Stimulated activated CD4-positive, alpha-beta T cell treated with anti-CD3 and anti-CD28 coated beads, Interleukin-15, amount 100 ng/mL, for 24 hours (primary cell): ENCODE measurements at places on chromosomes 2 and 18.

GRCh38 chr2:25492726-25493125 is 151.0 kb upstream of the DNMT3A start:
- DNase-seq = no peak

- DNase-seq = no peak
These were observed 757.5 kb downstream of the DPP10 start for GRCh38 chr2:115199966-115200365.

- DNase-seq = no peak
These were observed 5.2 kb upstream of the EN1 start for GRCh38 chr2:118852605-118853128.

DNA sequence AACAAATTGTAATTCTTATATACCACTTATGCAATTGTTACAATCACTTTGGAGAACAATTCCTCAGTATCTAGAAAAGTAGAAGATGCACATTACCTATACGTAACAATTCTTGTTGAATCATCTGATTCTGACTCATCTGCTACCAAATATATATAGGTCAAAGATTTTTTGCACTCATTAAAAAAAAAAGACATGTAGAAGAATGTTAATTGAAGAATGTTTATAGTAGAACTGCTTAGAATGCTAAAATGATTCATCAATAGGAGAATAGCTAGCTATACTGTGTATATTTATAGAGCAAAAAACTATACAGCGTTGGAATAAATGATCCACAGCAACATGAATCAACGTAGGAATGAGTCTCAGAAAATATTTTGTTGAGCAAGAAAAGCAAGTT is 29.5 kb upstream of the STAT1 start:
- no peak for DNase-seq

GRCh38 chr2:167550448-167550847 is 662.2 kb downstream of the XIRP2 start:
- DNase-seq = no peak

- DNase-seq = no peak
These were observed 331.6 kb downstream of the KCNS3 start for GRCh38 chr2:18209934-18210639.

DNA sequence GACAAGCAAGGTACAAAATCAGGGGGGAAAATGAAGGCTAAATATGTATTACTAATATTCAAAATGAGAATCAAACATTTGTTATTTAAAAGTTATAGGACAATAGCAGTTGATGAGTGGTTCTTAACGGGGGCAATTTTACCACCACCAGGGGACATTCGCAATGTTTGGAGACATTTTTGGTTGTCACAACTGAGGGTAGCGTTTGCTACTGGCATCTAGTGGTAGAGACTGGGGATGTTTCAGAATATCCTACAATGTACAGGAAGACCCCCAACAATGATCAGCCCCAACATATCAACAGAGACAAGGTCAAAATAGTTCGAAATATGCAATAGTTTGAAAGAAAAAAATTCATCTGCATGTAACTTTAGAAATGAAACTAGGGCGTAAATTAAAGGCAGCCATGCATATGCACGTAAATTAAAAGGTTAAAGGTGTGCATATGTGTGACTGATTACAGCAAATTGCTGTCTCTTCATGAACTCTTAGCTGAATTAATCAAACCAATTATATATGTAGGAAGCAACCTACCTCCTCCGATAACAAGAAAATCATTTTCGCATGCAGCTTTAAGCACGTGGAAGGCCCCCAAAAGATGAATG is 61.2 kb upstream of the CUL3 start:
- DNase-seq = peak; percentile 12

DNA sequence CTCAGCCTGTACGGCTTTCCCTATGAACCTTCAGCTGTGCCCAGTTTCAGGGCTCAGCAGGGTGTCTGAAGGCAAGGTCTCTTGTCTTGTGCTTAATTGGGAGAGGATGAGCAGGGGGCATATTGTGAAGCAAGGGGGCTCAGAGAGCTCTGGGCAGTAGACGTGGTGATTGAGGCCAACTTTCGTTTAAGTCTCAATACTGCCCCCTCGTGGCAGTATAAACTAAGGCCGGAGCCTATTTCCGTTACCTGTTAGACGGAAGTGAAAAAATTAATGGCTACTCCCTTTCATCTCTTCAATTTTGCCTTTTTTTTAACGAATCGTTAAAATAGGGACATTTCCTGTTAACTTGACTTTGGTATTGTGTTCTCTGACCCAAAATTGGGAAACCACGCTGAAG is 193.4 kb downstream of the TDRD15 start:
- DNase-seq = peak; percentile 42

DNA sequence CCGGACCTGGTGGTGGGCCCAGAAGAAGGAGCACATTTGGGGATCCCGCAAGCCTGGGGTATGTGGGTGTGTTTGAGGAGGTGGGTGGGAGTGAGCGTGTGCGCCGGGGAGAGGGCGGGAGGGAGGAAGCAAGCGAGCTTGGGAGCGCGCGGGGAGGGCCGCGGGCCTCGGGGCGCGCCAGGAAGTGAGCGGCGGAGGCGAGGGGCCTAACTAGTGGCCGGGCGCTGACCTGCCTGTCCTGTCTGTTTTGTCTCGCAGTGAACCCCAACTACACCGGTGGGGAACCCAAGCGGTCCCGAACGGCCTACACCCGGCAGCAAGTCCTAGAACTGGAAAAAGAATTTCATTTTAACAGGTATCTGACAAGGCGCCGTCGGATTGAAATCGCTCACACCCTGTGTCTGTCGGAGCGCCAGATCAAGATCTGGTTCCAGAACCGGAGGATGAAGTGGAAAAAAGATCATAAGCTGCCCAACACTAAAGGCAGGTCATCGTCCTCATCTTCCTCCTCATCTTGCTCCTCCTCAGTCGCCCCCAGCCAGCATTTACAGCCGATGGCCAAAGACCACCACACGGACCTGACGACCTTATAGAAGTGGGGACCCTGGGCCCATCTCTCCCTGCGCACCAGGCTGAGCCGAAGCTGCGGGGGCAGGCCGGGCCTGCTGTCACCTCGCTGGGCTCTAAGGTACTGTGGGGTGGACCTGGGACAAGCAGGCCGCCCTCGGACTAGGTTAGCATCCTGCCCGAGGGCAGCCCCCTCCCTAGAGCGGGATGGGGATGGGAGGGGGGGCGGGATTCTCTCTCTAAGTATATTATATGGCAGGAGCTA is 1.2 kb downstream of the HOXD4 start:
- no peak for DNase-seq

GRCh38 chr2:58532641-58533040 is 291.5 kb upstream of the FANCL start:
- DNase-seq = no peak

- no peak for DNase-seq
These were observed 473.6 kb upstream of the NRXN1 start for GRCh38 chr2:51505533-51505932.

DNA sequence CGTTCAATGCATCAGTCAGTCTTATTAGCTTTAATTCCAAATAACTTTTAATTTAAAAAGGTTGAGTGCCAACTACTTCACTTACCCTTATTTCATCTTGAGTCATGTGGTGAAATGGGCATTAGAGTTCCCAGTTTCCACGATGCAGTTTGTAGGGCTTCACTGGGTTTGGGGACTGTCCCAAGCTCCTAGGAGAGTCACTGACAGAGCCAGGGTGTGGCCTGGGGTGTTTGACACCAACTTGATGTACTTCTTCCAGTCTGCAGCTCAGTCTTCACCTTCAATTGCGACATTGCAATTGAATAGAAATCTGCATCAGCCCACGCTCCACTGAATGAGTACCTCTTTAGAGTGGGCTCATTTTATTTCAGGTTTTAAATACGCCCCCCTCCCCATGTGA is 165.3 kb downstream of the ARL4C start:
- DNase-seq = peak; percentile 28

- DNase-seq = no peak
These were observed 16.8 kb downstream of the HDLBP start for GRCh38 chr2:241298673-241299072.

- no peak for DNase-seq
These were observed 1399.3 kb upstream of the LRRTM1 start for GRCh38 chr2:81703831-81704230.

DNA sequence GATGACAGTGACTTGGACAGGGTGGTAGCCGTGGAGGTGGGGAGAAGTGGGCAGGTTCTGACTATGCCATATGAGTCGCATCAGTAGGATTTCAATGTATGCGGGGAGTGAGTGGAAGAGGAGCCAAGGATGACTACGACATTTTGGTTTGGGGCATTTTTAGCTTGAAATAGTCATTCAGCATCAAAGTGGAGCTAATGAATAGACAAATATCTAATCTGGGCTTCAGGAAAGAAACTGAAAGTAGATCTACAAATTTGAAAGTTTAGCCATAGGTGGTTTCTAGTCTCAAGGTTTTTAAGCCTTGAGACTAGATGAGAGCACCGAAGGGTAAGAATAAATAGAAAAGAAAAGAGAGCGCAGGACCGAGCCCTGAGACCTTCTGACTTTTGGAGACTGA is 58.3 kb downstream of the FEZ2 start:
- no peak for DNase-seq

DNA sequence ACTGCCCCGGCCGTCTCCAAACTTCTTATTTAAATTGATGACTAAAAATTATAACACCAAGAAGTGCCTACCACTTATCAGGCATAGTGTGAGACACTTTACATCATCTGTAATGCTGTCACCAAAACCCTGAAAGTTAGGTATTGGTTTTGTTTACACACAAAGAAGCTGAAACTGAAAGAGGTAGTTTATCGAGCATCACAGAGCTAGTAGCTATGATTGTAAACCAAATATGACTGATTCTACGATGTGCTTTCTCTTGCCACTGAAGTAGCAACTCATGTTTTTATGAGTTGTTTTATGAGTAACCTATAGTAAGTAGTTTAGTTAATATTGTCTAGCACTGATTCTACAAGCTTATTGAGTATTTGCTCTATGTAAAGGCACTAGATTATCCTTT is 31.5 kb downstream of the DYNC1I2 start:
- no peak for DNase-seq

GRCh38 chr18:74248595-74248994 is 43.2 kb downstream of the CYB5A start:
- peak; percentile 19 for DNase-seq

GRCh38 chr2:237904831-237905599 is 45.6 kb downstream of the RAMP1 start:
- DNase-seq = peak; percentile 32

- DNase-seq = no peak
These were observed at the start of gene VIT for GRCh38 chr2:36696533-36696932. Gene VIT, plus strand, starts transcription at chr2:36696707. Its CDS starts 19,664 bp downstream, at chr2:36716371.

DNA sequence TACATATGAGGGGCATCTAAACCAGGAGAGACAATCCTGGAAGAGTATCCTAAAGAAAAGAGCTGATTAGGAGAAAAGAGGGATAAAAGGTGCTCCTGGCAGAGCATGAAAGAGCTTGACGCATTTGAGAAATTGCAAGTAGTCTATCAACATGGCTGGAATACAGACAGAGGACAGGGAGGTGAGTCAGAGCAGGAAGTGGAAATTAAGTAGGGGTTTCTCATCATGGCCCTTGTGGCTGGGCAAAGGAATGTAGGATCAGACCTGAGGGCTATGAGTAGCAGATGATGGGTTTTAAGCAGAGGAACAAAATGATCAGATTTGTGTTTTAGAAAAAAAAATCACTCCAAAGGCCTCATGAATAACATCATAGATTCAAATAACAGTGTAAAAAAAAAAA is 49.2 kb upstream of the UGP2 start:
- DNase-seq = peak; percentile 10

- no peak for DNase-seq
These were observed 24.6 kb downstream of the GCA start for GRCh38 chr2:162368494-162368893.

DNA sequence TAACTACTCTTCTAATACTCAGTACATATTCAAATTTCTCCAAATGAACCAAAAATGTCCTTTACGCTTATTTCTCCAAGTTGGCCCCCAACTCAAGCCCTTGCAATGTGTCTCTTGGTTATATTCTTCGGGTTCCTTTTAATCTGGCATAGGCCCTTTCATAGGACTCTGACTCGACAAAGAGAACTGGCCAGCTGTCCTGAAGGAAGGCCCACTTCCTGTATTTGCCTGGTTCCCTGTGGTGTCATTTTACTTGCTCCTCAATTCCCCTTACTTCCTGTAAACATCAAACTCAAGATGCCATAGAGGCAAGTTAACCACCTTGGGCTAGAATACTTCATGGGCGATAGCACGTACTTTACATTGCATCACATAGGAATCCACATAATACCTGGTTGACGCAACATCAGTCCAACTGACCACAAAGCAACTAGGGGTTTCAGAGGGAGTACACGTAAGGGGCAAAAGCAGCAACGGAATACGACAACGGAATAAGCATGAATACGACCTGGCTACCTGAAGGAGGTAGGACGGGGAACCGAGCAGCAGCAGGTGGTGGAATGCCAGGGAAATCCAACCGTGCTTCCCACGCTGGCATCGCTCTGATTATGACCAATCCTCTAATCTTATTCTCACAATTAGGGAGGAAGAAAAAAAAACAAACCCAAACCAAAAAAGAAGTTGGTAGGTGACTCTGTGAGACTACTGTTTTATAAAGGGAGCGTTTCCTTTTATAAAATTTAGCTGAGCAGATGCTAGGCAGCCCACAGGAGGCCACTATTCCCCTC is 823 bp upstream of the GORASP2 start:
- peak; percentile 7 for DNase-seq

DNA sequence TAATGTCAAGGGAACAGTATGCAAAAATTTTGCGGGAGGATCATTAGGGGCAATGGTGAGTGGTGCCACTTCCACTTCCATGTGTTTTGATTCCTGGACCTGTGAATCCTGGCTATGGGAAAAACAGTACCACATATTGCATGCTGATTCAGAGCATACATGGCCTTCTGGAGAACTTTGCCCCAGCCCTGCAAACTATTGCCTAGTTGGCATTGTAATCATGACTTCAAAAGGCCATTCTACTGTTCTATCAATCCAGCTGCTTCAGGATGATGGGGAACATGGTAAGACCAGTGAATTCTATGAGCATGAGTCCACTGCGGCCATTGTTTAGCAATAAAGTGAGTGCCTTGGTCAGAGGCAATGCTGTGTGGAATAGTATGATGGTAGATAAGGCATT is 75.3 kb upstream of the ZC3H15 start:
- no peak for DNase-seq

- no peak for DNase-seq
These were observed 56.9 kb downstream of the DPYSL5 start for GRCh38 chr2:26904839-26905238.

GRCh38 chr2:142179686-142180085 is 48.9 kb upstream of the LRP1B start:
- no peak for DNase-seq

DNA sequence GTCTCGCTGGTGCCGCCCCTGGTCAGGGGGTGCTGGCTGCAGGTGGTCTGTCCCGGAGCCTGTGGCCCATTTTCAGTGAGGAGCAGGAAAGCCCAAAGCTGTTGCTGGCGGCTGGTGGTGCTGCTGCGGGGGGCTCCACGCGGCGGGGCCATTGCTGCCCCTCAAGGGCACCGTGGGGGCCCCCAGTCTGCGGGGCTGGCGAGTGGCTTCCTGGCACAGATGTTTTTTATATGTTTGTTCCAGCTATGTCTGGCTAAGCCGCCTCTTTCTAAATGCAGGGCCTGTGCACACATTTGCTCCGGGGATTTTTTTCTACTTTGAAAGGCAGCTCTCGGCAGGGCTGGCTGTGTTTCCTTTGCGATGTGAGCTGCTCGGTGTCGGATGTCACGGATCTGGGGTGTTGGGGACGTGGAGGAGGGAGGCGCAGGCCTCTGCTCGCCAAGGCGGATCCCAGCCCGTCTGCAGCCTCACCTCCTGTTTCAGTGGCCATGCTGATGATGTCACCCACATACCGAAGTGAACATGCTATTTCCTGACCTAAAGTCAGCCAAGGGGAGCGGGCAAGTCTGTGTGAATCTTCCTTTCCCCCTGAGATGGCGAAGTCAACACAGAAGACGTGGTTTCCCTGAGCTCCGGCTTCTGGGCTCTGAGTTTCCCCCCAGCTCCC is 112.0 kb upstream of the CTDP1 start:
- no peak for DNase-seq

GRCh38 chr2:216289470-216289869 is 82.8 kb downstream of the MARCHF4 start:
- no peak for DNase-seq
